ENCODE measurements at places on chromosomes 1 and 21. TPM values are rescaled to one million over a fixed set of nuclear protein-coding genes. Genes with fewer than 3 reads are reported as not detected.

DNA sequence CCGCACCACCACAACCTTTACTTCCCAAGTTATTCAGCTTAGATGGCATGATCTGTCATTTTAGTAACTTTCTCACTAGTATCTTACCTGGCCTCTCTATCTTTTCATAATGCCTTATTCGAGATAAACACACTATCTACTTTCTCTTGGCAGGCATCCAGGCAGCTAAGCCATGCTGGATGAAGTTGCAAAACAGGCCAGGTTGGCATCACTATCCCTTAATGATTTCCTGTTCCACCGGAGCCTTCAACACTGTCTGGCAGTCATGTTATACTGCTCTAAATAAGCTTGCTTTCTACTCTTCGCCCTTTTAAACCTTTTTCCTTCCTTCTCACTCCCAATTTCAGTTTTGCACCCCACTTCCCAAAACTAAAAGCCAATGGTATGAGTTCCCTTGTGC lies 12.0 kb upstream of the KCNH1 start:
- H3K27ac ChIP-seq = no peak overlapping the region
- no peak overlapping the region for H3K4me3 ChIP-seq
- no peaks in the 10 kb centered on the region for H3K36me3 ChIP-seq
- no peaks in the 10 kb centered on the region for H3K27me3 ChIP-seq

DNA sequence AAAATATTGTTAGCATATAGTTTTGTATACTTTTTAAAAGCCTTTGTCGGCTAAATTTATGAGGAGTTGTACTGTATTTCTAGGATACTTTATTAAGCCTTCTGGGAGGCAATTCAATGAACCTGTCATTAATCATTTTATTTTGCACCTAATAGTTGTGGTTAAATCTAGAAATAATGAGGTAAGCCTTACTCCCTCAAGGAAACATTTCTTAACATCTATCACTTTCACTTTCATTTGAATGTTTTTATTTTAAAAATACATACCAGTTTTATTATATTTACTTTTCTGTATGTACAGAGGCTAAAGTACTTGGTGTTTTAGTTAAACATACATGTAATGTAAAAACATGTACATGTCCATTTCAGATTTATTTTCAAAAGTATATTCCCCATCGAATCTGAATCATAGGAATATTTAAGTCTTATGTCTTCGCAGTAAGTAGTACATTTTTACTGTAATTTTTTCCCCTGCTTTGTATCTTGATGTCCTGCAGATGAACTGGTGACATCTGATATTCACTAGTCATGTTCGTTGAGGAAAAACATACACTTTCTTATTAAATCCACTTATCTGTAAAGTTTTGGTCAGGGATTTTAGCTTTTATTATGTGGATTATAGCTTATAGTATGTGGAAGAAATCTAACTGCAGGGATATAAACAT lies 82.8 kb downstream of the DISP1 start:
- H3K4me1 ChIP-seq = no peaks in the 10 kb centered on the region
- DNase-seq = no peak
- H3K27me3 ChIP-seq = no peaks in the 10 kb centered on the region

DNA sequence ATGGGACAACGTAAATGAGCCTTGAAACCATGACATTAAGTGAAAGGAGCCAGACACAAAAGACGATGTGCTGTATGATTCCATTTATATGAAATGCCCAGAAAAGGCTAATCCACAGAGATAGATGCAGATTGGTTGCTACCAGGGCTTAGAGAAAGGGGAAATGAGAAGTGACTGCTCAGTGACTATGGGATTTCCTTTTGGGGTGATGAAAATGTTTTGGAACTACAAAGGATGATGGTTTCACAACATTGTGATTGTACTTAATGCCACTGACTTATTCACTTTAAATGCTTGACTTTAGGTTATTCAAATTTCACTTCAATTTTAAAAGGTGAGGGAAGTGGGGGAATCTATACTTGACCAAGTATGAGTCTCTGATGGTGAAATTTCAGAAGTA lies 414.3 kb downstream of the SETD4 start:
- H3K4me3 ChIP-seq = no peak overlapping the region
- no peaks in the 10 kb centered on the region for H3K27me3 ChIP-seq
- H3K36me3 ChIP-seq = no peaks in the 10 kb centered on the region

DNA sequence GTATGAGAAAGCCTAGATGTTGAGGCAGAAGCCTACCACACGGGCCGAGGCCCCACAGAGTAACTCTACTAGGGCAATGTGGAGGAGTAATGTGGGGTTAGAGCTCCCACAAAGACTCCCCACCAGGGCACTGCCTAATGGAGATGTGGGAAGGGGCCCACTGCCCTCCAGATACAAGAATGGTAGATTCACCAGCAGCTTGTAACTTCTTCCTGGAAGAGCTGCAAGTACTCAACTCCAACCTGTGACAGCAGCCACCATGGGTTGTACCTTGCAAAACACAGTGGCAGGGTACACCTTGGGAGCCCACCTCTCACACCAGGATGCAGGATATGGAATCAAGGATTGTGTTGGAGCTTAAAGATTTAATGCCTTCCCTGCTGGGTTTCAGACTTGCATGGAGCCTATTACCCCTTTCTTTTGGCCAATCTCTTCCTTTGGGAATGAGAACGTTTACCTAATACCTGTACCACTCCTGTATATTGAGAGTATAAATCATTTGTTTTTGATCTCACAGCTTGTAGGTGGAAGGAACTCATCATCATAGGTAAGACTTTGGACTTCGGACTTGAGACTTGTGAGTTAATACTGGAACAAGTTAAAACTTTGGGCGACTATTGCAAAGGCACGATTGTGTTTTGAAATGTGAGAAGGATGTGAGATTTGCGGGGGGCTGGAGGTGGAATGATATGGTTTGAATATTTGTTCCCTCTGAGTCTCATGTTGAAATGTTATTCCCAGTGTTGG lies 57.5 kb downstream of the TENT5C start:
- H3K4me1 ChIP-seq = no peaks in the 10 kb centered on the region
- H3K27ac ChIP-seq = no peak overlapping the region
- no peak for DNase-seq
- no peaks in the 10 kb centered on the region for H3K27me3 ChIP-seq
- H3K36me3 ChIP-seq = no peaks in the 10 kb centered on the region

- no peaks in the 10 kb centered on the region for H3K4me1 ChIP-seq
- no peak for DNase-seq
- peaks cover 5% of the 10 kb centered on the region for H3K36me3 ChIP-seq
- no peak overlapping the region for H3K4me3 ChIP-seq
Observed at GRCh38 chr1:185058876-185059275, 13.5 kb downstream of the RNF2 start.

- no peak overlapping the region for H3K27ac ChIP-seq
- DNase-seq = no peak
- no peaks in the 10 kb centered on the region for H3K36me3 ChIP-seq
- no peaks in the 10 kb centered on the region for H3K27me3 ChIP-seq
- H3K4me3 ChIP-seq = no peak overlapping the region
Observed at GRCh38 chr21:41628256-41628655, 120.3 kb upstream of the TMPRSS2 start.

- no peak overlapping the region for H3K27ac ChIP-seq
- no peaks in the 10 kb centered on the region for H3K4me1 ChIP-seq
- H3K36me3 ChIP-seq = no peaks in the 10 kb centered on the region
- H3K27me3 ChIP-seq = no peaks in the 10 kb centered on the region
- no peak for DNase-seq
Observed at GRCh38 chr1:107804134-107804533, 160.8 kb downstream of the VAV3 start.

DNA sequence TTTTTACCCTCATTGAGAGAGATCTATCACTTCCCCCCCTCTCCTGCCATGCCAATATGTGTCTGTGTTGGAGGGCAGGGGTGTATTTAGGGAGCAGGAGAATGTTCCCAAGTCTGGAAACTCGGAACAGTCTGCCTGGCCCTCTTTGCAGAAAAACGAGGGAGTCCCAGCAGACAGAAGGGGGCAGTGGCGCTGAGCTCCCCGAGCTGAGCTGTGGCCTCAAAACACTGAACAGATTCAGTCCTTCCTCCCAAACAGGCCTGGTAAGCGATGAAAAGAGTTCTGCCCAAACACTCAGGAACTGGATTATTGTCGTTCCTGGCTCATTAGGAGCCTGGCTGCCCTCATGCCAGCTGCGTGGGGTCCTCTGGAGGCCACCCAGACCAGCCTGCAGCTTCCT lies 981 bp downstream of the CLDN14 start:
- no peak overlapping the region for H3K4me3 ChIP-seq
- H3K27ac ChIP-seq = no peak overlapping the region
- peaks cover 18% of the 10 kb centered on the region for H3K4me1 ChIP-seq

DNA sequence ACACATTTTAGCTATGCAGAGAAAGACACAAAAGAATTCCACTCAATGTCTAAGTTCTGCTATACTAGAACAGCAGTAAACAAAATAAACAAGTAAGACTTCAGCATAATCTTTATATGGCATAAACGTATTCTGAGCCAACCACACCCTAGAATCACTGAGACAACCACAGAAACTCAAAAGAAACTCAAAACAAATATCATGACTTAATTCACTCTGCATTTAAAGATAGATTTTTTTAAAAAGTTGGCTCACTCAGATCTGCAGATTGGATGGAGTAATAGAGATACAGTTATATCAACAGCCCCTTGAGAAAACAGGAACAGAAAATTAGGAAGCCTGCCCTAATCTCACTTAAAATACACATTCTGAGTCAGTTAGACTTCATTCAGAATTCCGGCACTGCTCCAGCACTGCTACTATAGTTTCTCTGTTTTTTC lies 95.0 kb downstream of the COL24A1 start:
- H3K4me1 ChIP-seq = no peaks in the 10 kb centered on the region
- H3K4me3 ChIP-seq = no peak overlapping the region
- no peaks in the 10 kb centered on the region for H3K36me3 ChIP-seq
- no peak overlapping the region for H3K27ac ChIP-seq

- DNase-seq = no peak
- H3K4me3 ChIP-seq = no peak overlapping the region
- peaks cover 5% of the 10 kb centered on the region for H3K4me1 ChIP-seq
- H3K36me3 ChIP-seq = no peaks in the 10 kb centered on the region
Observed at GRCh38 chr1:9503001-9503675, 36.1 kb upstream of the SLC25A33 start.

- H3K36me3 ChIP-seq = no peaks in the 10 kb centered on the region
- DNase-seq = no peak
- H3K4me3 ChIP-seq = no peak overlapping the region
- H3K27me3 ChIP-seq = no peaks in the 10 kb centered on the region
- H3K27ac ChIP-seq = no peak overlapping the region
Observed at GRCh38 chr1:57165546-57165945, 199.7 kb upstream of the C8B start.

DNA sequence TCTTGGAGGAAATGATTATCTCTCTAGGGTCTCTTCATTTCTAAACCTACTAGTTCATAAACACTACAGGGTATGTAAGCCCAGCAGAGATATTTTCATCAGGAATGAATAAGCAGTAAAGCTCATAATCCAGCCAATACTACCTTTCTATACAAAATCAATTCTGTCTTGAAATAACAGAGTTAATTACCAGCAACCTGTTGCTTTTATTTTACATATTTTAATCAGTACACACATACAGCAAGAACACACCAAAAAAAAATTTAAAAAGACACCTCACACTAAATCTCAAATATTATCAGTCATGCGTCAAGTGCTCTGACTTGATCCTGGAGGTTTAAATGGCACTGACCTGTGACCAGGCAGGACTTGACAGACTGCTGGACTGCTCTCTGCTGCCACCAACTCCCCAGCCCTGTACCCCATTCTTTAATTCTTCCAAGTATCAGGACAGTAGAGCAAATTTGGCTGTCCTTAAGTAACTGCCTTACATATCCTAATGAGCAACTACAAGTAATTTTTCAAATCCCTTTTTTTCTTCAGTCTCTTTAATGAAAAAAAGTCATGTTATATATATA lies 98.5 kb downstream of the CDC42BPA start:
- H3K4me3 ChIP-seq = no peak overlapping the region
- no peak for DNase-seq
- no peak overlapping the region for H3K27ac ChIP-seq
- H3K4me1 ChIP-seq = no peaks in the 10 kb centered on the region
- H3K27me3 ChIP-seq = no peaks in the 10 kb centered on the region

DNA sequence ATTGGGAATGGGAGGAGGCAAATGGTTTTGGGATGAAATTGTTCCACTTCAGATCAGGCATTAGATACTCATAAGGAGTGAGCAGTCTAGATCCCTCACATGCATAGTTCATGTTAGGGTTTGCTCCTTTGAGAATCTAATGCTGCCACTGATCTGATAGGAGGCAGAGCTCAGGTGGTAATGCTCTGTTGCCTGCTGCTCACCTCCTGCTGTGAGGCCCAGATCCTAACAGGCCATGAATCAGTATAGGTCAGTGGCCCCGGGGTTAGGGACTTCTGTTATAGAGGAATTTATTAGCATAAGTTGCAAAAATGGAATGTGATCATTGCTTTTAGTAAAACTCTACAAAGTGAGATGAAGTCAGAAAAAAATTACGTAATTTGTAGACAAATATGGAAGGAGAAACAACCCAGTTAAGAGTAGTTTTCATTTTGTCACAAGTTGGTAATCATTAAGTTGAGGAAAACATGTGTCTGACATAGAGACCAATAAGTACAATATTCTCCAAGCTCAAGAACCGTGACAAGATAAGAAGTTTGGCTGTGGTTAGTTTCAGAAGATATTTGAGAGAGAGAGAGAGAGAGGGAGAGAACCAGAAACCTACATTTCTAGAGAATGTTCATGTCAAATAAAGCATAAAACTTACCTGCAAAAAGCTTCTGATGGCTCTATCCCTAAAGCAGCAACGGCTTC lies 689.7 kb upstream of the PRMT6 start:
- H3K27me3 ChIP-seq = no peaks in the 10 kb centered on the region
- H3K36me3 ChIP-seq = no peaks in the 10 kb centered on the region
- H3K4me3 ChIP-seq = no peak overlapping the region

DNA sequence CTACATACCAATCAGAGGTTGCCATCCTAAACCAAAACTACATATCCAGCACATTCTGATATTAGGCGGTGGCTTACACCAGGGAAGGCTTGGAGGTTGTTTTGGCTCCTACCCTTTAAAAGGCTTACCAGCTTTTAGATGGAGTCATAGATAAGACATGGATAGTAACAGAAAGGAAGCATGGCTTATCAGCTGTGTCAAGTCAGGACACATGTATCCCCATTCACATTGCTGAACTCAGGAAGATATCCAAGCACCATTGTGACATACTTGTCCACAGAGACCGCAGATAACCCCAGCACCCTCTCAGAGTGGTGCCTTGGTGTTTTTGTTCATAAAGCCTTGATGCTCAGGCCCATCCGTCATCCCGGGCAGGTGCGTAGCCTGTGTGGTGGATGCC lies 39.7 kb downstream of the ADARB1 start:
- H3K27ac ChIP-seq = no peak overlapping the region
- DNase-seq = no peak
- no peak overlapping the region for H3K4me3 ChIP-seq
- H3K36me3 ChIP-seq = no peaks in the 10 kb centered on the region

GRCh38 chr1:5758859-5759578 lies 233.2 kb downstream of the NPHP4 start:
- H3K27me3 ChIP-seq = no peaks in the 10 kb centered on the region
- H3K36me3 ChIP-seq = no peaks in the 10 kb centered on the region
- no peak overlapping the region for H3K27ac ChIP-seq
- H3K4me3 ChIP-seq = no peak overlapping the region

GRCh38 chr1:28035420-28035819 lies 53.0 kb downstream of the EYA3 start:
- H3K4me3 ChIP-seq = no peak overlapping the region
- peaks cover 39% of the 10 kb centered on the region for H3K36me3 ChIP-seq

Gene TRABD2B
- total RNA-seq = 28.0 TPM

Gene UBE2U
- not detected for total RNA-seq

Gene NECTIN4
- total RNA-seq = not detected

Gene AMY1C
- not detected for total RNA-seq

Gene UBQLN4
- total RNA-seq = 62.4 TPM

Gene CFHR4
- total RNA-seq = not detected

Gene SPRR2A
- not detected for total RNA-seq

Gene TNFRSF9
- total RNA-seq = 0.07 TPM

Gene KRTCAP2
- total RNA-seq = 143 TPM

Gene RIPPLY3
- 15.6 TPM for total RNA-seq

Gene TMEM200B
- 54.8 TPM for total RNA-seq

Gene RRP15
- total RNA-seq = 24.9 TPM

Measured in endodermal cell (in vitro differentiated cells).